GM23248 (cell line): ENCODE measurements at places on chromosomes 3 and 15. TPM values are rescaled to one million over a fixed set of nuclear protein-coding genes. Genes with fewer than 3 reads are reported as not detected.

GRCh38 chr3:26018889-26019288 lies 229.0 kb downstream of the OXSM start:
- DNase-seq: no peak

RSL24D1 gene
- polyA plus RNA-seq: 91.2 and 93.1 TPM in 2 replicates

- DNase-seq: peak; percentile 49
Observed at GRCh38 chr3:8576841-8577571, 67.6 kb downstream of the SSUH2 start.

DNA sequence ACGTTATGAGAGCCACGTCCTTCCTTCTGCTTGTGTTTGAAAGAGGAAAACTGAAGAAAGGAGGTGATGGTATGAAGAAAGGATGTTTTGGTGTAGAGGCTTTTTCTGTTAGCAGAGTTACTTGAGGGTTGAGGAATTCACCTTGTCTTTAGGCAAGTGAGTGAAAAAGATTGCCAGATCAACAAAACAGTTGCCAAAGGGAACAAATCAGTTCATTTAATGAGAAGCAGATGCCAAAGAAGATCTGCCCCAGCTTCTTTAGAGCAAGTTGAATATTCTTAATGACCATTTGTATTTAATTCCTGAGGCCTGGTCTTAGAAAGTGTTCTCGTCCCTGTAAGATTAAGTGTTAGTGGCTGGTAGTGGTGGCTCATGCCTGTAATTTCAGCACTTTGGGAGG lies 2.6 kb downstream of the CHCHD6 start:
- no peak for DNase-seq

- DNase-seq: no peak
Observed at GRCh38 chr15:69067296-69067695, 52.8 kb downstream of the NOX5 start.

POPDC2 gene
- 0.74 and 1.2 TPM in 2 replicates for polyA plus RNA-seq

GNAT1 gene
- polyA plus RNA-seq: not detected in 2 replicates

GRCh38 chr3:129467932-129468331 lies 27.9 kb downstream of the IFT122 start:
- no peak for DNase-seq

- no peak for DNase-seq
Observed at GRCh38 chr3:112027826-112028225, 6.7 kb upstream of the TMPRSS7 start.

DNA sequence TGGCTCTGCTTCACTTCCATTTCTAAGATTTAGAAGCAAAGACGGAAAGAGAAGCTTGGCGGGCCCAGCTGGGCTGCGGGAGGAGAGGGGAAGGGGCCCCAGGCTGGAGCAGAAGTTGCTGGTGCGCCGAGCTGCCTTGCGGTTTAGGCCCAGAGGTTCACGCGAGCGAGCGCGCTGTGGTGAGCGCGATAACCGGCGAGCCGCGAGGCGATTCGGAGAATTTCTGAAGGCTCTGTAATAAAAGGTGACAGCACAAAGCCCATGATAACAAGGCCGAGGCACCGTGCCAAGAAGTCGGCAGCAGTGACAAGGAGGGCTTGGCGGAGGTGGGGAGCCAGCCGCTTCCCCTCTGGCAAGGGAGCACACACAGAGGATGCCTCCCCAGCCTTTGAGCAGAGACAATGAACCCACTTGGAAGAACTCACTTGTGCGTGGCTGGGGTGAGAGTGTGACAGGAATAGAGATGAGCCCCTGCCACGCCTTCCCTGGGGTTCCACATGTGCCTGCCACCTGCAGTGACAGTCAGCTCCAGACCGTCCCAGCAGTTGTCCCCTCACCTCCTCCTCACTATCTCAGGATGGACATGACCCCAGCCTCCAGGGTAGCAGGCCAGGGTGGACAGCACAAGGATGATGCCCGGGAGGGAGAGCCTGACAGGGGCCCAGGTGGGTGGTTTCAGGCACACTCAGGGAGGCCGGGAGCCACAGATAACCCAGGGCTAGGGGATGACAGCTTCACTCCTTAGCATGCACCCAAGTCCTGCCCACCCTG lies 315.2 kb downstream of the UACA start:
- no peak for DNase-seq

- no peak for DNase-seq
Observed at GRCh38 chr15:84143753-84144314, 91.7 kb upstream of the GOLGA6L4 start.

MUSTN1 gene
- not detected in 2 replicates for polyA plus RNA-seq
